ENCODE measurements at places on chromosomes 2 and 18. TPM values are rescaled to one million over a fixed set of nuclear protein-coding genes. Genes with fewer than 3 reads are reported as not detected.

Gene TXNDC9
- total RNA-seq: 29.9 TPM

Gene POTEI
- not detected for total RNA-seq

Gene KCNG2
- not detected for total RNA-seq

Gene UGT1A10
- not detected for total RNA-seq

Gene ABCG8
- total RNA-seq: not detected

Gene HADHB
- total RNA-seq: 60.8 TPM

DNA sequence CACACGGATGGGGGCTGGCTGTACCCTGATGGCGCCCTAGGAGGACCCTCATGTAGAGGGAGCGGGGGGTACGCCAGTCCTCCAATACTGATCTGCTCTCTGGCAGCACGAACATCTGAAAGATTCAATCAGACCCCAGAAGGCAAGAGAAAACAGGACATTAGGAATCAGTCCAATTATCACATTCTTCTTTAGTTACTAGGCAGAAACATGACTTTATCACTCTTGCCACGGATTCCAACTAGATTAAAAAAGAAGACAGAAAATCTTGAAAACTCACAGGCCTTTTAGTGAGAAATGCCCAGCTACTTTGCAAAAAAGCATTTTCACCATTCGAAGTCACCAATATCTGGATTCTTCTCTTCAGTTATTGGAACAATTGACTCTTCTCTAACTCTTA, 68.4 kb downstream of the ID2 start:
- no peak for DNase-seq

DNA sequence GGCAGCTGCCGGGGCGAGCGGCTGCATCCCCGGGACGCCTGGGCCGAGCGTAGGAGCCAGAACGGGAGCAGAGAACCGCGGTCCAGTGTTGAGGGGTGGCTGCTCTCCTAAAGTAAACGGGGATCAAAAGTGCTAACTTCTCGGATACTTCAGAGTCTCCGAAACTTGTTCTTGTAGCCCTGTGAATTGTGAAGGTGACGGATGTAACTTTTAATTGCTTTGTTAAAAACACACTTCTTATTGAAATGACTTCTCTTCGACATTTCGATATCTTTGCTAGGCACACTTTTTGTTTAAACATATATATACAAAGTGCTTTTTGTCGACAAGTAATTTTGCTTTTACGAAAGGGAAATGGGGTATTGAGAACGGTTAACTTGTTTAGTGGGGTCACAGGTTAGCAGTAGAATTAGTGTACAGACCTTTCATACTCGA, 540 bp downstream of the ATP9B start:
- no peak for DNase-seq

DNA sequence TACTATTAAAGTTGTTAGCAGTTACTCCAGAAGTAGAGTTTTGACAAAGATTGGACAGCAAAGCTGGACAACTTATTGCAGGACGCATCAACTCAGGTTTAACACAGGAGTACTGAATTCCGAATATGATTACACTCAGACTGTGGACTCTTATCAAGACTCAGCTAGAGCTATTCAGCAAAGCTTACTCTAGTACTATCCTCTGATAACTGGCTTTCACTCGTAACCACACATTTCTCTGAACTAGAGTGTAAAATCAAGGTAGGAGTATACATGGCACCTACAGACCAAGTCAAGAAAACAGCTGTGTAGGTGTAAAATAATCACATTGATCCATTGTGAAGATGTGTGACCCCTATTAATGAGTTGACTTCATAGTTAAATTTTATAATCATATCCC, 154.2 kb downstream of the RIT2 start:
- DNase-seq: no peak

- no peak for DNase-seq
Measured at GRCh38 chr18:29488617-29489016, 1311.7 kb upstream of the CDH2 start.

DNA sequence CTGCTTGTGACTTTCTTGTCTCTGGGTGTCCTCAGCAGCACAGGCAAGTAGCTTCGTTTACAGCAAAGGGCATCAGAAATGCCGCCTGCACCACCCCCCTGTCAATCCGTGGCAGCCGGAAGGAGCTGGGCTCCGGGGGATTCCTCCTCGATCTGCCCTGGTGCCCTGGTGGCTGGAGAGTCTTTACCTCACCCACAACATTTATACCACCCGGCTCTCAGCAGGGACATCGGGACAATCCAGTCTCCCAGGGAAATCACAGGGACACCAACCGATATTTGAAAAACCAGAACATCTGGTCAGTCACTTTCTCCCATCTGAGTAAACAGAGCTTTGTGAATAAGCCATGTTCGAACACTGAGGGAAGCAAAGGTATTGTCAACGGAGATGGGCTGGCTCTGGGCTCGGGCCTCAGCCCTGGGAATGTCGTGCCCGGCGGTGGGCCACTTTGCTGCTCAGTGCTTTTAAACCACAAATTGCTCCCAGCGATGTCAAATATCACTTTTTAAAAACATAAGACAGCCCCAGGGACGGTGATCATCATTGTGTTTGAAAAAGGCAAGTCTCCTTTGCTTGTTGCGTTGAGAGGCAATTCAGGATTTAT, 210.0 kb upstream of the SALL3 start:
- DNase-seq: no peak

DNA sequence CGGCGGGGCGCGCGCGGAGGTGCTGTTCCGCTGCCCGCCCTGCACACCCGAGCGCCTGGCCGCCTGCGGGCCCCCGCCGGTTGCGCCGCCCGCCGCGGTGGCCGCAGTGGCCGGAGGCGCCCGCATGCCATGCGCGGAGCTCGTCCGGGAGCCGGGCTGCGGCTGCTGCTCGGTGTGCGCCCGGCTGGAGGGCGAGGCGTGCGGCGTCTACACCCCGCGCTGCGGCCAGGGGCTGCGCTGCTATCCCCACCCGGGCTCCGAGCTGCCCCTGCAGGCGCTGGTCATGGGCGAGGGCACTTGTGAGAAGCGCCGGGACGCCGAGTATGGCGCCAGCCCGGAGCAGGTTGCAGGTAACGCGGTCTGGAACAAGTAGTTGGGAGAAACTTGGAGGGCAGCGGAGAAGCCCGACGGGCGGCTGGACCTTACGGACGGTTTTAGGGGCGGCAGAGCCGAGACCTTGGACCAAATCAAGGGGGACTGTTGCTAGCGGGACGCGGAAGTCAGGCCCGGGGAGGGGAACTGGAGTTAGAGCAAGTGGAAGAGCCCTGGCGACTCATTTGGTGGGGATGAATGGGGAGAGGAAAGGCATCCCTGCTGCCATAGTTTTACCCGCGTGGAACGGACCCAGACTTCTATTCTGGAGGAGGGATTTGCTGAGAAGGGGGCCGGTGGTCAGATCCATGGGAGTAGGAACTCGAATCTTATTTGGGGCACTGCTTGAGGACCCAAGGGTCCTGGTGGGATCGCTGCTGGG, 573 bp downstream of the IGFBP2 start:
- DNase-seq: peak; percentile 19

GRCh38 chr2:138170485-138170884, 206.2 kb downstream of the HNMT start:
- no peak for DNase-seq

DNA sequence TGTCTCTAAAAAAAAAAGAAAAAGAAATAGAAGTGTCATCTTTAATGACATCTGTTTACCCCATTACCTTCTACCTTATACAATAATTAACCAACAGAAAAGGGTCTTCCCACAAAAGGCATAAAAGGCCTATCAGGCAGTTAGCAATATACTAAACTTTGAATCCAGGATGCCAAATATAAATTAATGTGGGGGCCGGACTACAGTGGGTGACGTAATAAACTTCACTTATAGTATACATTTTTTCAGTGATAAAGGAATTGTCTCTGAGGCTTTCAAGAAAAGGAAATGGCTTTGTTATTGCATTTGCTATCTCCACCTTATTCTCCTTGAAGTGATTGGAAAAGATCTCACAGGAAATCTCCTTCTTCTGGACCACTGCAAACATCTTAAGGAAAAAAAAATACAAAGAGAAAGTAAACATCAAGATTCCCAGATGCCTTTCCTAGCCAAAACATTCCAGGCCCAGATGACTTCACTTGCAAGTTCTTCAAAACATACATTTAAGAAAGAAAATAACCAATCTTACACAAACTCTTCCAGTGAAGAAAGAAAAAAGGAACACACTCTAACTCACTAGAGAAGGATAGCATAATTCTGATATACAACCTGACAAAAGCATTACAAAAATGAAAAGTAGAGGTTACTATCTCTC, 126.2 kb upstream of the CAB39 start:
- no peak for DNase-seq

DNA sequence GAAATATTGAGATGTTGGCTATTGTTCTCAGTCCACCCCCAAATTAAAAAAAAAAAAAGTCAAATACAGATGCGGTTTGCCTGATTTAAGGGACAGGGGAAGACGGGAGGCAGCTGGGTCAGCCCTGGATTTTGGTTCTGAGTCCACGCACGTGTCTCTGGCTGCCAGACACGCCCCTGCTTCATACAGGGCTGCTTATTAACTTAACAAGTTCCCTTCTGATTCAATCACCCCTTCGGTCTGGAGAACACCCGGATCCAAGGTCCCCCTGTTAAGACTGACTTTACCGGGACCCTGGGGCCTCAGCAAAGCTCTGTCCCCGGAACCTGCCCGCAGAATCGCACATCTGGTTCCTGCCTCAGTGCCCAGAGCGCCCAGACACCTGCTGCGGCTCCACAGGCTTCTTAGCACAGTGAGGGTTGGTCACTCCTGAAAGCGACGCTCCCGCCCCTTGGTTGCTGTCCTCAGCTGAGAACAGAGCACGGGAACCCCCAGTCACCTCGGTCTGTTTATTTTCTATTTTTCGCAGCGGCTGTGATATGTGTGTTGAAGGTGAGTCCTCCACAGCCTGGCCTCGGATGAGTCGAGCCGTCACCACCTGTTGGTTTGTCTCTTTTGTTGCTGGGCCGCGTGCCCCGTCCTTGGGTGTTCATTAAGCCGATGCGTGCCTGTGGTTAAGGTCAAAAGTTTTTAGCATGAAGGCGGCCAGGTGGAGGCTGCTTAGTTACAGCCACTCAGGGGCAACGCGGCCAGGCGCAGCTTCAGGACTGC, 57.2 kb downstream of the RTP5 start:
- no peak for DNase-seq

DNA sequence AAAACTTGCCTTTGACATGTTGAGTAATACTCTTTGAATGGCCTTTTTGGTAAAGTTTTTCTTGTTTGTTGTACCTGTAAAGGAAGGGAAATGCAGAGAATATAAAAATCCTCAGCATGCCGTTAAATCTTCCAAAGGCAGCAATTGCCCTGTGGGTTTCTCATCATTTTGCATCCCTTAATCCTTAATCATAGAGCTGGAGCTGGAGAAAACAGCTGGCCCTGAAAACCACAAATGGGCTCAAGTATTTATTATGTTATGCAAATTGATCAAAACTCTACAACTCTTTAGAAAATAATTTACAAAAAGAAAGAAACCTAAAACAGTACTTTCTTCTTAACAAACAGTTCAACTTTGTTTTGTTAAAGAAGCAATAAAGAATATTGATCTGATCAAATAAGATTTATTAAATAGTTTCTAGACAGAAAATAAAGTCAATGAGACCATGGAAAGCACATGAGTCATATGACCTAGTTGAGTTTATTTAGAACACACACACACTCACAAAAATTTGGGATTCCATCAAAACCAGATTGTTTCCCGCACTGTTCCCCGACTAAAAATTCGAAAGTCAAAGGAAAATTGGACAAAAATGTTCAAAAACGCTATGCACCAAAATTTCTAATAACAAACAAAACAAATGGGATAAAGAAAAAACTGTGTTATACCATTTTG, 309.0 kb downstream of the GULP1 start:
- DNase-seq: no peak

DNA sequence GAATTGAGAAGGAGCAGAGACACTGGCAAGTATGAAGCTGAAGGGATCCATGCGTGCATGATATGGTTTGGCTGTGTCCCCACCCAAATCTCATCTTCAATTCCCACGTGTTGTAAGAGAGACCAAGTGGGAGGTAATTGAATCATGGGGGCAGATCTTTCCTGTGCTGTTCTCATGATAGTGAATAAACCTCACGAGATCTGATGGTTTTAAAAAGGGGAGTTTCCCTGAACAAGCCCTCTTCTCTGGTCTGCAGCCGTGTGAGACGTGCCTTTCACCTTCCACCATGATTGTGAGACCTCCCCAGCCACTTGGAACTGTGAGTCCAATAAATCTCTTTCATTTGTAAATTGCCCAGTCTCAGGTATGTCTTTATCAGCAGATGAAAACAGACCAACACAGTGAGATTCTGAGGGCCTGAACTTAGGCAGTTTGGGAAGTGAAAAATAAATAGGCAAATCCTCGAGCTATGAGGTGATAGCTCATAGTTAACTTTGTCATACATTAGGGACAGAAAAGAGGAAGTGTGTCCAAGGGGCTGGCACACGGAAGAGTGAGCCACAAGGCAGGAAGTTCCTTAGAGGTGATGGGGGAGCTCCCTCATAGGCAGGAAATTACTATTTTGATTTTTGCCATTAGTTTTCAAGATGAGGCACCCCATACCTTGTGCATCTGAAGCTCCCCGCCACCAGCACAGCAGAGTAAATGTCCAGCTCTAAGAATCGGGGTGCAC, 658.8 kb upstream of the ID2 start:
- DNase-seq: no peak

- DNase-seq: no peak
Measured at GRCh38 chr2:212811921-212812320, 273.3 kb upstream of the ERBB4 start.

GRCh38 chr2:190069936-190070696, 7.6 kb upstream of the MSTN start:
- DNase-seq: no peak

DNA sequence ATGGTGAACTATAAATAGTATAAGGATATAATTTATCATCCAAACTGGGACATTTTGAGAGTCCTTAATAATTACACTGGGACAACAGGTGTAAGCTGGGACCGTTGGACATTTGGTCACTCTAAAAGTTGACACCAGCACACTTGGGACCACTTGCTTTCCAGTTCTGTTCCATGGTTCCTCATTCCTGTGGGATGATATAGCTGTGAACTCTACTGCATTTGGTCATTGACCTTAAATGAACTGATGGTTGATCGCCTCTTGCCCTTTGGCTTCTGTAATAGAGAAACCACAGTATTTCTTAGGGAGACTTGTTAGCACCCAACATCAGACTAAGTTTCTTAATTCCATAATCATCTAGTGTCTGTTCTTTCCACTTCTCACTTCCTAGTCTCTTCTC, 46.7 kb downstream of the EML6 start:
- DNase-seq: no peak

Data from activated naive CD4-positive, alpha-beta T cell treated with anti-CD3 and anti-CD28 coated beads, Interleukin-2, amount 50 U/mL, for 72 hours (primary cell).